ENCODE measurements at places on chromosomes 1 and 21.

DNA sequence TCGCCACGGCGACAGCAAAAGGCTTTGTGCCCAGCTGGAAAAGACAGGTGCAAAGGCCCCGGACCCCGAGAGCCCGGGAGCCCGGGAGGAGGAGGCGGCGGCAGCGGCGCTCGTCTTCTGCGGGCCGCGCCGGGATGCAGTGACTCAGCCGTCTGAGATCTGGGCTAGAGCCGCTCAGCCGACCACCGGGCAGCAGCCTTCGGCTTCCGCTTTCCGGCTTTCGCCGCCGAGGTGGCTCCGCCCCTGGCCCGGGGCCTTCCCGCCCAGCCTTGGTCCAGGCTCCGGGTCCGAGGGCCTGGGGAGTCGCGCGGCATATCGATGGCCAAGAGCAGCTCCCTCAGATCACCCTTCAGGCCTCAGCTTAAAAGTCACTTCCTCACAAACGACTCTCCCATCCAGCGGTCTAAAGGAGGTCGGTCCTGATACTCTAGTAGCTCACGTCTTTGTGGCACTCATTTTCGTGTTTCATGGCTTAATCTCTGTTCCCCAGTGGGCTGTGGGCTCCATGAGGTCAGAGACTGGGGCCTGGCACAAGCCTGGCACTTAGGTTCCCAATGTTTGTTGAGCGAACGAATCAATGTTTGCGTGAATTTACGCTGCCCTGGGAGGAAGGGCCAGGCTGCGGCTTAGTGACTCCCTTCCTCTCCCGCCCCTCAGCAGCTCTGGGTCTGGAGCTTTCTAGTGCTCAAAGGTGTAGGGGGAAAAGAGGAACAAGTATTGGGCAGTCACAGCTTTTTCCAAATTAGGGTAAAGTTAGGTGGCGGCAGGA lies at the start of gene PHTF1:
PHTF1 (minus strand) TSS at position 154 of the 769 bp plus-strand sequence. CDS start 783 bp downstream, outside the sequence.
- DNase-seq: peak; percentile 40

- DNase-seq: no peak
Measured at GRCh38 chr1:67350783-67351182, 43.1 kb downstream of the IL12RB2 start.

GRCh38 chr1:43773821-43774220 lies 66.5 kb downstream of the ST3GAL3 start:
- DNase-seq: no peak

DNA sequence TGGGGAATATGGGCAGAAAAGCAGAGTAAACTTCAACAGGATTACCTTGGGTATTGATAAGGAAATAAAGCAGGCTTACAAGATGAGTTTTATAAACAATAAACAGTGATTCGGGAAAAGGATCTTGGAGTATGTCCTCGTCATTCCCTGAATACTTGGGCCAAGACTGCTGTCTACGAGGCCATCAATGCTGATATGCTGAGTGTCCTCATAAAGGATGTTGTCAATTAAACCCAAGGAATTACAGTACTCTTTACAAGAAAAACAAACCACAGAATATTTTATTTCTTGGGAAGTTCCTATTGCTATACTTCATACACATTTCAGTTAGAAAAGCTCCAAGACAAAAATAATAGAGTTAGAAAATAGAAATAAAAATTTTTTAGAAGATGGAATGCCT lies 34.9 kb downstream of the ATP1B1 start:
- DNase-seq: no peak

- DNase-seq: no peak
Measured at GRCh38 chr1:66729119-66729518, 23.1 kb upstream of the DYNLT5 start.

DNA sequence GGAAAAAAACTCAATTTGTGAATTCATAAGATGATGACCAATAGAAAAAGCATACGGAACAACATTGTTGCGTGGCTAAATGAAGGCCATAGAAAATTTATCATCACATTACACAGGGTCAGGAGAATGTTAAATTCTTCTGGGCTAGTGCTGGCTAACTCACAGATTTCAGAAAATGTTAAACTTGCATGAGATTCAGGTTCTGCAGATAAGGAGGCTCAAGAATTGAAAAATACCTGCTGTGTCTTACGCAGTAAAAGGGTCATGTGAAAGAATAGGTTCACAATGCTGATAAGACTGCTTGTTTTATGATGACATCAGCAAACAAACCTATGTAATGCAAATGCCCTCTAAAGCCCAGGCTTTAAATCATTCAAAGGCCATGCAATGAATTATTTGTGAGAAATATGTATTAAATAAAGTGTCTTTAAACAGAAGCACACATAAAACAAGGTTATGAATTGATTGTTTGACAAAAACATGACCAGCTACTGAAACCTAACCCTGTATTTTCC lies 378.8 kb downstream of the USP25 start:
- no peak for DNase-seq

DNA sequence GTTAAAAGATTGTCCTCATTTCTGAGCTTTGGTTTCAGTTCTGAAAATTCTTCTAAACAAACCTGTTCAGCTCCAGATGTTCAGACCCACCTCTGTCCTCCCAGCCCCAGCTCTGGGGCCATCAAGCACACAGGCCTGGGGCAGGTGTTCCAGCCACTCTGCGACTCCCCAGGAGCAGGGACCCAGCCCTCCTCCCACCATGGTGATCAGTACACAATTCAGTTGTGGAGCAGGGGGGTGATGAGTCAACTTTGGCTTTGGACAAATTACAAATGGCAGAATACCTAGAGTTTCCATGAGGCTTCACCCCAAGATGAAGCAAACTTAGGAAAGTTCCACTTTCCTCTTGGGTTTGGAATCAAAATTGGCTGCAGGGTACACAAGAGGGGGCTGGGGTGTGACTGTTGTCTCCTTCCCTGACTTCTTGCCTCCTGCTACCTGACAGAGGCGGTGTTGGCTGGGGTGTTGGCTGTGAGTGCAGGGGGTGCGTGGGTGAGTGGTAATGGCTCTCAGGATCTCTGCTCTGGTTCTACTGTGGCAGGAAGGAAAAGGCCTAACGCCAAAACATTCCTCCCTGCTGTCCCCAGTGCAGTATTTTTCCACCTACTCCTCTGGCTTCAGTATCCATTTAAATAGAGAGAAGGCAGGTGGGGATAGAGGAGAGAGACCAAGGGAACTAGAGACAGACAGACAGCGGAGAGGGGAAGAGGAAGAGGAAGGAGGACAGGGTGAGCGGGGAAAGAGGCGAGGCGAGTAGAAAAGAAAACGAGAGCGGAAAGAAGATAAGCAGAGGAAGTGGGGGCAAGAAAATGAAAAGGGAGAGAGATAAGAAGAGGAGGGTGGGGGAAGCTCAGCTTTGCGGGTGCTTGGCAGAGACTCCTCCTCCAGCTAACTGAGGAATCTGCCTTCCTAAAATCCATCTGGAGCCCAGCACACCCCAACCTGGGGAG lies 20.6 kb upstream of the LRRN2 start:
- DNase-seq: no peak

DNA sequence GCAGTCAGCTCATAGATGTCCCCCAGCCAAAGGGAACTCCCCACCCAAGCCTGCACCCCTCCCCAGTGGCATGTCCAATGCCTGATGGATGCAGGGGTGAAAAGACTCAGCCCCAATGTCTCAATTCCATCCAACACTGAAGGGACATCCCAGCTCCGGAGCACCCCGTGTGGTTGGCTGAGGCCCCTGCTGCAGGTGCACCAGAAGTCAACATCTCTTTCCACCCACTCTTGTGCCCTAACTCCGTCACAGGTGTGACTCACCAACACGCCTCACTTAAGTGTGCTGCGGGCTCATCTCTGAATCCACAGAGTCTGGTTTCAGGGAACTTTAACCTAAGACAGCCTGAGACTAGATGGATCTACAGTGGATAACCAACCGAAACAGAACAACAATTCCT lies 40.9 kb upstream of the ZBTB18 start:
- no peak for DNase-seq

DNA sequence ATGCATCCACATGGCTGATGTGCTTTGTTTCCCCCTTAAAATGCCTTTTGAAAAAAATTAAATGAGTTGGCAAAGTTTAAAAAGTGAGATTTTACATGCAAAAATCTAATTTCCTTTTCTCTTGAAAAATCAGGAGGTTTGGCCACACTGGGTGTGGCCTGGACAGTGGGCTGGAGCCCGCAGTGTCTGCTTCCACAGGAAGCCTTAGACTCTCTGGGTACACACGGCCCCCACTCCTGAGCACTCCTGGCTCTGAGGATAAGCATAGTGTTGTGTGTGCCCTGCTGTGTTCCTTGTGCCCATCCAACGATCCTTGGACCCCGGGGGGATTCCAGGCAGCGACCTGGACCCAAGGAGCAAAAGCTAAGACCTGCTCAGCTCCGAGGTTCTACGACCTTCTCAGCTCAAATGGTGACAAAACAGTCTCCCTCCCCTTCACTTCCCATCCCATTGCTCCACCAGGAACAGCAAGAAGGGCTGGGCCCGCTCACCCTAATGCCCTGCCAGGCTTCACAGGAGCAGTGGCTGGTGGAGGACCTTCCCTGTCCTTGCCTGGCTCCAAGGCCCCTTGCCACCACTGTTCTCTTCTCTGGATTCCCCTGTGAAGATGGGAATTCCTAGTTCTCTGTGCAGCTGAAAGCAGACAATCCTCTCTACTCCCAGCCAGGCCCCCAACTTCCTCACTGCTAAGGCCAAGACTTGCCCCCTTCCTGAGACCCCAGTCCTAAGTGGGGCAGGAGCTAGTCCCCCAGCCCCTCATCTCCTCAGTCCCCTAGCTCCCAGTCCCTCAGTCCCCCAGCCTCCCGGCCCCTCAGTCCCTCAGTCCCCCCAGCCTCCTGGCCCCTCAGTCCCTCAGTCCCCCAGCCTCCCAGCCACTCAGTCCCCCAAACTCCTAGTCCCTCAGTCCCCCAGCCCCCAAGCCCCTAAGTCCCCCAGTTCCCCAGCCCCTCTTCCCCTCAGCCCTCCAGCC lies 395.8 kb downstream of the PTPRU start:
- DNase-seq: no peak

DNA sequence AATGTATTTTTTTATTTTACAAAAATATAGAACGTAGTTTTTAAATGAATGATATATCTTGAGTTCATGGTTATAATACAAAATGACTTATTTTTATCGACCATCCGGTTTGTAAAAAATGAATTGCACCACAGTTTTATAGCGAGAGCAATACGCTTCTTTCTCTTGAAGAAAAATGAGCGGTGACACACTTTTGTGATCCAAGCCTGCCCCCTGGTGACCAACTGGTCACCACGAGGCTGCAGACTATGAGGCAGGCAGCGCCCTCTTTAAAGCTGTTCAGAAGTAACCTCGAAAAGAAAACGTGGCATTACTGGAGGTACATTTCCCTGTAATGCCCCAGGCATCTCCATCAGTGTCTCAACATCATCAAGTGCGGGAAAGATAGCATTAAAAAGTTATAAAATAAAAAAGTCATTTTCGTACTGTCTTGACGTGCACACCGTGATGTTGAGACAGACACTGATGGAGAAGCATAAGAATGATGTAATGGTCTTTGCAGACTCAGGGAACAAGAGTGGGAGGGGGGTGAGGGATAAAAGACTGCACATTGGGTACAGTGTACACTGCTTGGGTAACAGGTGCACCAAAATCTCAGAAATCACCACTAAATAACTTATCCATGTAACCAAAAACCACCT lies 734.2 kb upstream of the ADAMTS5 start:
- DNase-seq: peak; percentile 47

DNA sequence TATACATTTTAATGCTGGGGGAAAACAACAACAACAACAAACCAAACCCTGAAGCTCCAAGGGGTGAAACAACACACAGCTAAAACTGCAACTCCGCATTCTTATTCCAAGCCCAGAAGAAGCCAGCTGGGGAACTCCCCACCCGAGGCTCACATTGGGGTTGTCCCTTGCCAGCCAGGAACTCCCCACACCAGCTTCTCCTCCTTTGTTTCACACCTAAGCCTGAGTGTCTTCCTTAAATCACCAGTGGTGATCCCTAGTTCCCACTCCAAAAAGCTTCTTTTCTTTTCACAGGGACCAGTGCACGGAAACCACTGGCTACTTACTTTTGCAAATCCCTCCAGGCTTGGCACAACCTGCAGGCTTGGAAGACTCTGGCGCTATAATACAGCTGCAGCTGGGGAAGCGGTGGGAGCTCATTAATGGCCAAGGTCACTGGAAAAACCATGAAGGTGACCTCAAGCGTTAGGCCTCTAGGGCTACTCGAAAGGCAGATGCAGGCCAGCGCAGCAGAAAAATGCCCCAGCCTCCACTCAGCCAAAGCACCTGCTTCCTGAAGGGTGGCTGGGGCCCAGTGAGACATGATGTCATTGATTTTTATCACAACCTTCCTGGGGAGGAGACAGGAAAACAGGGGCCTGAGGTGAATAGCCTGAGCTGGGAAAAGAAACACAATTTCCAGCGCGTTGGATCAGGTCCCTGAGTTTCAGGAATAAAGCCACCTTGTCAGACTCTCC lies 40.1 kb downstream of the TLR5 start:
- DNase-seq: peak; percentile 8

DNA sequence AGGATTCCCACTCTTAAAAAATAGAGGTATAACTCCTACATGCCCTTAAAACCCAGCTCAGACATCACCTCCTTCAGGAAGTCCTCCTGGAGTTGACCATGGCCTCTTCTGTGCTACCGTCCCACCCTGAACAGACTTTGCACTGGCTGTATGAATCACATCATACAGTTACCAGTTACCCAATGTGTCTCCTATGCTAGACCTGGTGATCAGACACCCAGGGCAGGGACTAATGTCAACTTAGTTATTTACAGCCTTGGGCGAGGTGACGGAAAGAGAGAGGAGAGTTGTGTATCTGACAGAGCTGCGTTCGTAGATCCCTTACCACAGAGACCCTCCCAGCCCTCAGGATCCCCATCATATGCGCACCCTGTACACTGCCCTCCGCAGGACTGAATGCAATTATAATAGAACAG lies 72.7 kb downstream of the SLC66A1 start:
- no peak for DNase-seq

- DNase-seq: peak; percentile 73
Measured at GRCh38 chr1:14263225-14263624, 335.3 kb upstream of the KAZN start.

DNA sequence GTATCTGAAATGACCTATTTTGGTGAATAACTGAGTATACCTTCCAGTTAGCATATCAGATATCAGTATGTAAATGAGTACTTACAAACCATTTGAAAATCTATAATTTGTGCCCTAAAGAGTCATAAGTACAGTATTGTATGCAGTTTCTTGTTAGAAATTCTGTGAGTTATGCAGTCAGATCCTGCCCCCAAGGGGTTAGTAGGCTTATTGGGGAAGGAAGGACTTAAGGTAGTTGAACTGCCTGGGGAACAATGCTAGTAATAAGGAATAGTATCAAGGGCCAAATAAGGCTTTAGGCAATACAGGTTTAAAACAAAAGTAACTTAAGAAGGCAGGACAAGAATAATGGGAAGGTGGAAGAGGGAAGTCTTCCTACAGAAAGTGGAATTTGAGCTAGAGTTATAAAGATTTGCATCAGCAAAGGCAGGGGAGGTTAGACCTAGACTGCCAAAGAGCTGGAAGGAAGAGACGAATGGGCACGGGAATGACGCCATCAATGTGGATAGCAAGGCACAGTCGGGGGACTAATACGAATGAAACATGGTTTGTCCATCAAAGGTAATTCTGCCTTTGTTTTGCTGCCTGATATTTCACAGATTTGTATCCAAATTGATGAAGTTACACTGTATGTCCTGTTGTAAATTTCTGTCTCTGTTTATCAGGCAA lies 182.9 kb upstream of the DPYD start:
- DNase-seq: no peak

GRCh38 chr1:66271216-66271903 lies 262.6 kb upstream of the SGIP1 start:
- peak; percentile 89 for DNase-seq

GRCh38 chr1:245750261-245750660 lies 595.5 kb downstream of the KIF26B start:
- DNase-seq: no peak
